Calu3 (cell line): ENCODE measurements at places on chromosomes 13 and 19. TPM values are rescaled to one million over a fixed set of nuclear protein-coding genes. Genes with fewer than 3 reads are reported as not detected.

Gene NOSIP
- 76.9 and 81.2 TPM in 2 replicates for total RNA-seq

Gene ZNF569
- 2.8 and 3.8 TPM in 2 replicates for total RNA-seq

Gene GNG7
- total RNA-seq: 0.87 and 0.91 TPM in 2 replicates

GRCh38 chr19:31956771-31957392 is 388.5 kb upstream of the ZNF507 start:
- no peak overlapping the region for H3K4me3 ChIP-seq
- H3K36me3 ChIP-seq: no peaks in the 10 kb centered on the region
- H3K27ac ChIP-seq: no peak overlapping the region
- H3K27me3 ChIP-seq: no peaks in the 10 kb centered on the region
- no peak for DNase-seq
- H3K4me1 ChIP-seq: no peaks in the 10 kb centered on the region

DNA sequence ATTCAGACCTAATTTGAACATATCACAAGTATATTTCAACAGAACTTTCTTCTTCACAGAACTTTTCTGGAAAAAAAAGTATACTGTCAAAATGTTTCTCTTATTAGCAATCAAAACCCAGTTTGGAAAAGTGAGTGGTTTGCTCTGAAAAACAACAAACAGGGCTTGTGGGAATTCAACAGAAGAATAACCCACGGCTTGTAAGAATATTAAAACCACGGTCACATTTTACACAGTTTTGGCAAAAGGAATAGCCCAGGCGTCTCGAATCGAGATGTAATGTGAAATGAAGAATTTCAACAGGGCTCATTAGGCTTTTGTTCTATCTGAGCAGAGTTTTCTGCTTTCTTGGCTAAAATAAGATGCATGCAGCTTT is 70.7 kb downstream of the COL4A2 start:
- DNase-seq: no peak
- H3K36me3 ChIP-seq: peaks cover 9% of the 10 kb centered on the region
- no peaks in the 10 kb centered on the region for H3K27me3 ChIP-seq
- H3K4me3 ChIP-seq: no peak overlapping the region

- H3K4me1 ChIP-seq: no peaks in the 10 kb centered on the region
- H3K27ac ChIP-seq: no peak overlapping the region
- H3K27me3 ChIP-seq: no peaks in the 10 kb centered on the region
- DNase-seq: no peak
- no peak overlapping the region for H3K4me3 ChIP-seq
Measured at GRCh38 chr19:19145281-19145680, 7.0 kb upstream of the TMEM161A start.

Gene LRFN3
- 15.2 and 18.5 TPM in 2 replicates for total RNA-seq

GRCh38 chr13:33204130-33204927 is 81.2 kb downstream of the STARD13 start:
- H3K4me1 ChIP-seq: peaks cover 33% of the 10 kb centered on the region
- no peak for DNase-seq
- H3K36me3 ChIP-seq: no peaks in the 10 kb centered on the region
- H3K4me3 ChIP-seq: no peak overlapping the region
- no peaks in the 10 kb centered on the region for H3K27me3 ChIP-seq
- no peak overlapping the region for H3K27ac ChIP-seq

Gene TSKS
- not detected in 2 replicates for total RNA-seq

Gene KCNK6
- total RNA-seq: 3.6 and 4.2 TPM in 2 replicates

Gene NECTIN2
- total RNA-seq: 137 and 174 TPM in 2 replicates

- no peak overlapping the region for H3K4me3 ChIP-seq
- no peaks in the 10 kb centered on the region for H3K4me1 ChIP-seq
Measured at GRCh38 chr13:68390987-68391386, 1160.9 kb upstream of the PCDH9 start.

DNA sequence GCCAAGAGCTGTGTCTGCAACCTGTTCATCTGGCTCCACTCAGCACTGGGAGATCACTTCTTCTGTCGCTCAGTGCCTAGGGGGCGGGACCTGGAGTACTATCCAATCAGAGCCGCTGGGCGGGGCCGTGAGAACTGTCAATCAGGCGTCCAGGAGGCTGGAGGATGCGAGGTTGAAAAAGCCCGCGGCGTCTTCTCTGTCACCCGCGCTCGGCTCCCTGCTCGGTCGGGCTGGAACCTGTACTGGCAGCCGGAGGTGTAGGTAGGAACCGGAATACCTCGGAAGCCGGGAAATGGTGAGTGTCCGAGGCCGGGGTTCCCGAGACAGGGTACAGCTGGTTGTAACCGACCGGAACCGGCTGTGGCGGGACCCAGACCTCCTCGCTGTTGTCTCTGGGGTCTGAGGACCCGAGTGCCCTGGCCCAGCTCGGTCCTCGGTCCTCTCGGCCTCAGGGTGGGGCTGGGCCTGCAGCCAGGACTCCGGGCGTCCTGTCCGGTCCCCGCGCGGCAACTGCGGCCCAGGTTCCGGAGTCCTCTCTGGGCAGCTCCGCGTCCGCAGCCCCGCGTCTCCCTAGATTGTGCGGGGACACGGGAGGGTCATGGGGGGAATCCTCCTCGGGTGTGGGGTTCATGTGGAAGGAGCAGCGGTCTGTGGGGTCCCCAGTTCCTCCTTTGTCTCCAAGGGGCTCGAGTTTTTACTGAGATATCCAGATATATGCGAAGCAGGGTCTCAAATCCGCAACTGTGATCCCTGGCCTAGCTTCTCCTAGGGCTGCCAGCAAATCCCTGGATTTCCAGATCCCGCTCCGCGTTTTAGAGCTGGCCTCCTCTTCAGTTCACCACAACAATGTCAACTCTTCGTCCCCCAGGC is 42.6 kb downstream of the ZNF627 start:
- H3K4me1 ChIP-seq: no peaks in the 10 kb centered on the region
- no peaks in the 10 kb centered on the region for H3K27me3 ChIP-seq
- H3K27ac ChIP-seq: no peak overlapping the region
- DNase-seq: peak; percentile 94
- peak overlapping the region; percentile 57 for H3K4me3 ChIP-seq

Gene SLC5A5
- total RNA-seq: not detected in 2 replicates

Gene MBNL2
- total RNA-seq: 29.8 and 37.1 TPM in 2 replicates

DNA sequence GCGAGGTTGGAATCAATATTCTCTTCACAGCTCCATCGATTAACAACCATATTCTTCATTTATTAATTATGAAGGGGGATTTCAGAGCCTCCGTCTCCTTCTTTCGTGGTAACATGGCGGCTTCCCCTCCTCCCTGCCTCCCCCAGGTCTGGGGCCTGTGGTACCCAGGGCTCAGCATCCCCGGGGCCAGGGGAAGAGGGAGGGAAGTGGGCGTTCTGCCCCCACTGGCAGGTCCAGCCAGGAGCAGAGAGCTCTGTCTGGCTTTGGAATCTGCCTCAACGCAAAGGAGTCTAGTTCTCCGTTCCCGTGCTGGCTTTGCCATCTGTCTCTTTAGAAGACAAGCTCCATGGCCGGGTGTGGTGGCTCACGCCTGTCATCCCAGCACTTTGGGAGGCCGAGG is 37.8 kb upstream of the ONECUT3 start:
- H3K4me1 ChIP-seq: no peaks in the 10 kb centered on the region
- no peak overlapping the region for H3K27ac ChIP-seq
- no peaks in the 10 kb centered on the region for H3K36me3 ChIP-seq
- H3K4me3 ChIP-seq: no peak overlapping the region
- H3K27me3 ChIP-seq: peaks cover 39% of the 10 kb centered on the region

- H3K27me3 ChIP-seq: peaks cover 87% of the 10 kb centered on the region
- DNase-seq: no peak
Measured at GRCh38 chr19:55355213-55355821, 798 bp upstream of the COX6B2 start.

GRCh38 chr19:5850189-5850588 is 1.1 kb downstream of the FUT3 start:
- H3K4me1 ChIP-seq: peaks cover 18% of the 10 kb centered on the region
- no peak overlapping the region for H3K27ac ChIP-seq
- H3K4me3 ChIP-seq: no peak overlapping the region
- H3K27me3 ChIP-seq: peaks cover 12% of the 10 kb centered on the region

Gene ACER1
- total RNA-seq: not detected in 2 replicates

Gene COMP
- total RNA-seq: 0.12 TPM in 1 of 2 replicates, not detected in the other

- no peak overlapping the region for H3K4me3 ChIP-seq
- DNase-seq: no peak
Measured at GRCh38 chr13:112852808-112853207, 116.2 kb upstream of the MCF2L start.

- no peaks in the 10 kb centered on the region for H3K27me3 ChIP-seq
- no peaks in the 10 kb centered on the region for H3K4me1 ChIP-seq
- no peak for DNase-seq
- no peak overlapping the region for H3K27ac ChIP-seq
- no peak overlapping the region for H3K4me3 ChIP-seq
- H3K36me3 ChIP-seq: no peaks in the 10 kb centered on the region
Measured at GRCh38 chr13:71751073-71751472, 115.9 kb downstream of the DACH1 start.

DNA sequence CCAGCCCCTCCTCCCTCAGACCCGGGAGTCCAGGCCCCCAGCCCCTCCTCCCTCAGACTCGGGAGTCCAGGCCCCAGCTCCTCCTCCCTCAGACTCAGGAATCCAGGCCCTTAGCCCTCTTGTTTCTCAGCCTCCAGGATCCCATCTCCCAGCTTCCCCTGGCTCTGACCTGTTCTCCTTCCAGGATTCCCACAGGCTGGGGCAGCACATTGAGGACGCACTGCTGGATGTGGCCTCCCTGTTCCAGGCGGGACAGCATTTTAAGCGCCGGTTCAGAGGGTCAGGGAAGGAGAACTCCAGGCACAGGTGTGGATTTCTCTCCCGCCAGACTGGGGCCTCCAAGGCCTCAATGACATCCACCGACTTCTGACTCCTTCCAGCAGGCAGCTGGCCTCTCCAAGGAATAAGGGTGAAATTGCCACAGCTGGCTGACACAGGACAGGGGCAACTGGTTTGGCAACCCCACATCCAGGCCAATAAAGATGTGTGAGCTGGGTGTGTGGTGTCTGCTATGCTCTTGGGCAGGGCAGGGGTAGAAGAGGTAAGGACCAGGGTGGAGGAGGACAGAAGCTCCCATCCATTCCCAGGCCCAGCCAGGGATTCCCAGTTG is 22.4 kb downstream of the CPT1C start:
- H3K27ac ChIP-seq: no peak overlapping the region
- H3K36me3 ChIP-seq: no peaks in the 10 kb centered on the region
- DNase-seq: no peak
- peaks cover 8% of the 10 kb centered on the region for H3K4me1 ChIP-seq
- peaks cover 24% of the 10 kb centered on the region for H3K27me3 ChIP-seq

Gene SWSAP1
- total RNA-seq: 1.7 and 2.0 TPM in 2 replicates

- no peak overlapping the region for H3K4me3 ChIP-seq
- peak overlapping the region; percentile 11 for H3K27ac ChIP-seq
- no peaks in the 10 kb centered on the region for H3K4me1 ChIP-seq
- peaks cover 11% of the 10 kb centered on the region for H3K36me3 ChIP-seq
Measured at GRCh38 chr19:12984683-12985048, 10.6 kb upstream of the NFIX start.
